ENCODE measurements at places on chromosomes 7 and 10.

DNA sequence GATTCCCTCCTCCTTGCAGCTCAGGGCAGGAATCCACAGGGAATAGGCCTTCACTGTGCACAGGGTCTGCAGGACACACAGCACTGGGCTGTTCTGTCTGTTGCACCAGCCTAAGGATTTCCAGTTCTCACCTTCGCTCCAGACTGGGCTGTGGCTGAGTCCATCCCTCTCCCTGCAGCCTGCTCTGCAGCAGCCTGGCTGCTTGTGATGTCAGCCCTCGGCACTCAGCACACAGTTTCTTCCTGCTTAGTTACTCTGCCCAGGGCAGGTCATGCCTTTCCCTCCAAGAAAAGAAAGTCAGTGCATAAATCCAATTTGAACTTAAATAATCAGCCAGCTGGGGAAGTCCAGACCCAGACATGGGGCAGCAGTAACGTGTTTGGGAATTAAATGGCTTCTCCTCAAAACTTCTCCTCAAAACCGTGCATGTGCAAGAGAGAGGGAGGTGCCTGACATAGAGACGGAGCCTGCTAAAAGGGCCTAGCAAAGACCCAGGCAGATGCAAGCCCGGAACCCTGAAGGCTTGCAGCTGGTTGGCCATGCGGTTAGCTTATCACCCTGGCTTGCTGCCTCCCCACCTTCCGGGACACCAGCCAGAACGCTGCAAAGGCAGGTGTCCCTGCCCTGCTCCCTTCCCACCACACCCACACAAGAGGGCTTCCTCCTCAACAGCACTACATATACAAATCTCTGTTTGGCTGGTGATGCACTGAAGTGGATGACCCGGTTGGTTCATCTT, 10.9 kb upstream of the GDF2 start:
- DNase-seq: no peak

GRCh38 chr10:17616403-17617030, 657 bp downstream of the HACD1 start:
- peak; percentile 80 for DNase-seq

DNA sequence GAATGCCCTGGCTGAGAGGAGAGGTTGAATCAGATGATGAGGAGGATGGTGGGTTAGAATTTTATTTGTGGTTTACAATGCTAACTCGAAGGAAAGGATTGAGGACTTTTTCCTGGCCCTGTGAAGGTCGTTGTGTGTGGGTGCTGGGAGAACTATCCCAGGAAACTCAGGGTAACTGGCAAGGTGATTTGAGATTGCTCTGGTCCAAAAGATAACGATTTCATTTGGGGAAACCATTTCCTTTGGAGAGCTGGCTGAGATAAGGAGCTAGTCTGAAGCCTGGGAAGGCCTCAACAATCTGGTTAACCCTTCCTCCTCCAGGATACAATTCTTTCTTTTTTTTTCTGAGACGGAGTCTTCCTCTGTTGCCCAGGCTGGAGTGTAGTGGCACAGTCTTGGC, 33.0 kb downstream of the HK1 start:
- DNase-seq: no peak

DNA sequence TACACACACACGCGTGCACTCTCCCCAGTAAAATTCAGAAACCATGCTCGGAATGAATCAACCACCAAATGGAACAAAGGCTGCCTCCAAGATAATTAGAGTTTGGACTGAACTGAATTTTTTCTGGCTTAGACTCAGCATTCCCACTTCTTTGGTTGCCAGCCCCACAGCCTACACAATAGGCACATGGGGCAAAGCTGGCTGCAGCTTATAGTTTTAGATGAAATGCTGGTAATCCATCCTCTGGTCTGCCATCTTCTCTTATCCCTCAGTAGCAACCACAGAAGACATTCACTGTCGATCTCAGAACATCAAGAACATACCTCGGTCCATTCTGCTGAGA, 44.2 kb downstream of the PDE1C start:
- no peak for DNase-seq

GRCh38 chr10:31554556-31554955, 235.5 kb downstream of the ZEB1 start:
- DNase-seq: no peak

DNA sequence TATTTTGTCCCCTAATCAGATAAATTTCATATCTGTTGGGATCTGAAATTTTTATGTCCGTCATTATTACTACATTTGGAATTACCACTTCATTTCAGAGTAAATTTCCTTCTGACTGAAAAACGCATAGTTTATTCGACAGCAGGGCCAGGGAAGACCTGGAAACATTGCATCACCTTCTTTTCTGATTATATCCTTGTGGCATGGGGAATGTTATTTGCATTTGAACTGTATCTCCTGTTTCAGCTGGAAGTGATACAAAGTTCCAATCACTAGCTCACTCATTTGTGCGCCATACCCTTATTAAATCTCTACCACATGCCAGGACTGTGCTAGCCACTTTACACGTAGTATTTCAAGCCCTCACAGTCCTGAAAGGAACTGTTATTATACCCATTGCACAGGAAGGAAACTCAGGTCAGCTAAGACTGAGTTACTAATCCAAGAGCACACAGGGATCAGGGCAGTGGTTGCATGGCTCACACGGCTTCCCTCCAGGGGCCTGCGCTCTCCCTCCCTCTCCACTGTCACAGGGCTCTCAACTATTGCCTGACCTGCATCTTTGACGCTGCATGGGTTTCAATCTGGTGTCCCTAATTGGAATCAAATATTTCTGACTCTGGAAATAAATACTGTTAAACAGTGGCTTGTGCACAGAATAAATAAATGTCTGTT, 84.4 kb upstream of the NANOS1 start:
- no peak for DNase-seq

DNA sequence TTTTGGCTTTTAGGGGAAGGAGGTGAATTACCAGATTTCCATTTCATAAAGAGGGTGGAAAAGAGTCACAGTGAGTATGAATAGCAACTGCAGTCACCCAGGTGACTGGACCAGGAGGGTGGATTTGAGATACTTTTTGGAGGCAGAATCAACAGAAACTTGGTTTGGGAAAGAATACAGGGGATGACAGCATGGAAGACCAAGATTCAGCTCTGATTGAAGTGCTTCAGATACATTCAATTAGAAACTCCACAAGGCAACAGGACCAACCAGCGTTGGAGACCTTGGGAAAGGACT, 83.0 kb downstream of the SGMS1 start:
- no peak for DNase-seq

DNA sequence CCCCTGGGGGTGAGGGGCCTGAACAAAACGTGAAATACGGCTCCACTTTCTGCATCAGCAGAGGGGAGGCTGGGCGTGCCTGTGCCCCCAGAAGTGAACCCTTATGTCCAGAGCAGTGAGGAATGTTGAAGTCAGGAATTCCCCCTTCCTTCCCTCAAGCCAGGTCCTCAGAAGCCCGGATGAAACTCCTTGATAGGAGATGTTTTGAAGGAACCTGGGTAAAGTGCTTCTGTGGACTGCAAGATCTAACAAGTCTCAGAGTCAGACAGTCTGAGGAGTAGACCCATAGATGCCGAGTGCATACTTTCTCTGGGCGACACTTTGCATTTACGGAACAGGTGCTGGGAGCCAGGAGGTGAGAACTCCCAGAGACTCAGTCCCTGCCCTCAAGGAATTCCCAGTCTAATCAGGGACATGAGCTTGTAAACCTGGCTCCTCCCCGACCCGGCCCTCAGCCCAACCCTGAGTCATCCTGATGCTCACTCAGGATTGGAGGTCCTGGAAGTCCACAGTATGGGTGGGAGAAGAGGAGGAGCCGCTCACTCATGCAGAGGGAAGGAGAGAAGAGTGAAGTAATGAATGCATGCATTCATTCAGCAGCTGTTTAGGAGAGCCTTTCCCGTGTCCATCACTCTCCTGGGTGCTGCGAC, 179.5 kb upstream of the ITGB1 start:
- DNase-seq: no peak

- DNase-seq: peak; percentile 91
These were observed 519 bp downstream of the ITGB8 start for GRCh38 chr7:20330928-20331909.

DNA sequence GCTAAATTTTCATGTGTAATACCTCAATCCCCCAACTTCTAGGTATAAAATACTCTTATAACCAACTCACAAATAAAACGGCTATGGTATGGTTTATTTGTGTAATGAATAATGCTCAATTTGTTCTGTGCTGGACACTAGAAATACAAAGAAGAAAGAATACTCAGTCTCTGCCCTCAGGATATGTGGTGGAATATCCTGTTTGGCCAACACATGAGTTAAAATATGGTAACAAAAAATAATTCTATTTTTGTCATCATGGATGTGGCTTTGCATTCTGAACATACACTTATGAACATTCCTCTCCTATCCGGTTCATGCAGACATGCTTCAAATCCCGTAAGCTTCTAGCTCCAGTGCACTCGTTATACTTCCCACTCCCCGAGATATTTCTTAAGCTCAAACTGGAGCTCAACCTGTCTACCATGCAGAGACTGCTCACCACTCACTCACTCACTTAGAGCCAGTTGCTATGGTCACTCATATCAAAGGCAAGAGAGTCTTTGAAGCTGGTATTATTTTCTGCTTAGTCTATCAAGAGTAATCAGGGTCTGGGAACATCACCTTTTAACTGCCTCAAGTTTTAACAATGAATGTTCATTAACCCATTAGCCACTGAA, 53.8 kb upstream of the SLC16A12 start:
- no peak for DNase-seq

- no peak for DNase-seq
These were observed 649.8 kb upstream of the MBL2 start for GRCh38 chr10:53422223-53422888.

DNA sequence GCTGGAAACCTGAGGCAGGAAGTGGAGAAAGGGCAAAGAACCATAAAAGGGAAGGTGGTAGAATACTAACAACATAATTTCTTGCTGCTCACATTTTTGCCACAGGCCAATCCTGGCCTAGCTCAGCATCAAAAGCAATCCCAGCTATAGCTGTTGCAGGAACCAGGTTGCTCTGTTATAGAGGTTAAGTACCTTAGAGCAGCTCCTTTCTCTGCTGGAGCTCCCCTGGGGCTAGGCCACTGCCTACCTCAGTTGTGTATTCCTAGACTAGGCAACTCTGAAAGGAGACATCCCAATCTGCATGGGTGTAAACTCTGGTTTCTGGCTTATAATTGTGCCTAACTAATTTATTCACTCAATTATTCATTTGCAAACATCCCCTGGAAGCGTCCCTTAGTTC, 108.4 kb downstream of the ZNF365 start:
- DNase-seq: no peak

GRCh38 chr10:50545846-50546245, 77.9 kb downstream of the SGMS1 start:
- DNase-seq: no peak

- DNase-seq: no peak
These were observed 2.8 kb downstream of the TRIL start for GRCh38 chr7:28955356-28955717.

GRCh38 chr7:44046321-44047061, 2.0 kb downstream of the DBNL start:
- no peak for DNase-seq

- DNase-seq: no peak
These were observed 21.2 kb downstream of the MAT1A start for GRCh38 chr10:80268266-80268665.

GRCh38 chr10:77380191-77380590, 257.4 kb downstream of the KCNMA1 start:
- no peak for DNase-seq

DNA sequence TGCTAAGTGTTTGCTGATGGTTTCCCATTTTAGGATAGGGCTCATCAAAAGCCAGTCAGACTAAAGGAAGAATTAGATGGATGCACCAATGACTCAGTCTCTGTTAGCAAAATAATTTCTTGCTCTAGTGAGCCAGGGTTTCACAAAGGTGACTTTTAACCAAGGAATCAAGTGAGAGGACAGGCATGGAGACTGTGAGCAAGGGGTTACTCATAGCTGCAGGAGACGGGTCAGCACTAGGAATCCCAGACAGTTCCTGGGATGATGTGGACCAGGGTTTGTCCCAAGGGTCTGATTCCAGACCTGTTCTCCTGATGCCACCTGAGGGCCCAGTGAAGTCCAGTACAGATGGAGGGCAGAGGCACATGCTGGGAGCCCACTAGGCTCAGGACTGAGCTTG, 138.1 kb downstream of the NOC3L start:
- DNase-seq: no peak

GRCh38 chr10:30974355-30974754, 57.3 kb downstream of the ZNF438 start:
- DNase-seq: no peak

DNA sequence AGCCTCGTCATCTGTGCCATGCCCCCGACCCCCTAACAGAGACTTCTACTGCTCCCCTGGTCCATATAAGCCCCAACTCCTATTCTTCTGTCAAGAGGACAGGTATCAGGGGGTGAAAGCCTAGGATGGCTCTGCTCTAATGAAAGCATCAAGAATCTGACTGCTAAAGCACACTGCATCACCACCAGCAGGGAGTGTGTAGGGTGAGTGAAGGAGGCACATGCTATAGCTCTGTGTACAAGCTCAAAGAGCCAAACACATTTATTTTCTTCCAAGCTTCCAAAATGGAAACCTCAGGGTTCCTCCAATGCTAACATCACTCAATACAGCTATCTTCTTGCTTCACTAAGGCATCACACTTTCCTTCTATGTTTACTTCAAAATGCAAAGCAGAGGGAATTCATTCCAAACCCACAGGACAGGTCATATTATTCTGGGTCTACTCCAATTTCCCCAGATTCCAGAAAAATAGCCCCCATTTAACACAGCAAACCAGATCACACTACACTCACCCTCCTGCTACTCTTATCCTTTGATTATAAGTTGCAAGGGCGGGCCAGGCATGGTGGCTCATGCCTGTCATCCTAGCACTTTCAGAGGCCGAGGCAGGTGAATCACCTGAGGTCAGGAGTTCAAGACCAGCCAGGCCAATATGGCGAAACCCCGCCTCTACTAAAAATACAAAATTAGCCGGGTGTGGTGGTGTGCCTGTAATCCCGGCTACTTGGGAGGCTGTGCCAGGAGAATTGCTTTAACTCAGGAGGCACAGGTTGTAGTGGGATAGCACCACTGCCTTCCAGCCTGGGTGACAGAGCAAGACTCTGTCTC, 36.6 kb downstream of the RHEB start:
- no peak for DNase-seq

DNA sequence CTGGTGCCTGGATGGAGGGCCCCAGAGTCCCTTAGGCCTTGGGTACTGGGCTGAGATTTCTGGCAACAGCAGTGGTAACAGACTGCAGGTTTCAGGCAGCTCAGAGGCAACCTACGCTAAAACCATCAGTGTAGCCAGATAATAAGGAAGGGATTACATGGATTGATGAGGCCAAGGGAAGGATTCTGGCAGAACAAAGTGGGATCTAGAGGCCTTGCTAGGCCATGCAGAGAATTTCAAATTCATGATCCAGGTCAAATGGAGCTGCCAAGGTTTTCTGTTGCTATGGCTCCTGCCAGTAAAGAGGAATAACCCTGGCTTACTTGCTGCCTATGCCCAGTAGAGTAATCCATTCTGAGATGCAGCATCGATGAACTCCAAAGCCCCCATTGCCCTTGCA, 445.7 kb downstream of the ADRA2A start:
- DNase-seq: no peak

GRCh38 chr7:142140401-142140959, 29.0 kb downstream of the MGAM2 start:
- no peak for DNase-seq

GRCh38 chr7:42090056-42090455, 147.0 kb downstream of the GLI3 start:
- DNase-seq: no peak

GRCh38 chr10:77907900-77908717, 18.4 kb downstream of the DLG5 start:
- DNase-seq: no peak

- DNase-seq: no peak
These were observed 83.7 kb downstream of the CARD11 start for GRCh38 chr7:2959828-2960599.

All from right kidney (tissue), 9 donors.